ENCODE measurements at places on chromosomes 1 and 21.

- no peak for DNase-seq
Measured at GRCh38 chr1:225866061-225866837, 15.9 kb downstream of the TMEM63A start.

- no peak for DNase-seq
Measured at GRCh38 chr1:177848577-177848976, 121.3 kb downstream of the SEC16B start.

GRCh38 chr1:234226113-234226818, 147.0 kb upstream of the COA6 start:
- DNase-seq: no peak

- no peak for DNase-seq
Measured at GRCh38 chr1:198543670-198544260, 3.3 kb upstream of the ATP6V1G3 start.

DNA sequence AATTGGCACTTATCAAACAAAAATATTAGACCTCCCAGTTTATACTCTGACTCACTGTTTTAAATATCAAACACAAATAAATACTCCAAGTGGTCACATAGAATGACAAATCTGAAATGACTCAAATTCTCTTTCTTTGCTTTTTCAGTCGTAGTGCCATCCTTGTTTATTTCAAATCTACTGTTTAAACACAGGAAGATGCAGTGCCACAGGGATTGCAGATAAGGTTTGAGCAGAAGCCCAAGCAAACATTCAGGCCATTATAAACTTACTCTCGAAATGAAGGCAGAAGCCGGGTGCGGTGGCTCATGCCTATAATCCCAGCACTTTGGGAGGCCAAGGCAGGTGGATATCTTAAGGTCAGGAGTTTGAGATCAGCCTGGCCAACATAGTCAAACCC, 255.4 kb upstream of the PLXNA2 start:
- no peak for DNase-seq
